ENCODE measurements at places on chromosomes 12 and 14.
A peak's percentile ranks its signal among the peaks of the same experiment; 100 is the strongest.

DNA sequence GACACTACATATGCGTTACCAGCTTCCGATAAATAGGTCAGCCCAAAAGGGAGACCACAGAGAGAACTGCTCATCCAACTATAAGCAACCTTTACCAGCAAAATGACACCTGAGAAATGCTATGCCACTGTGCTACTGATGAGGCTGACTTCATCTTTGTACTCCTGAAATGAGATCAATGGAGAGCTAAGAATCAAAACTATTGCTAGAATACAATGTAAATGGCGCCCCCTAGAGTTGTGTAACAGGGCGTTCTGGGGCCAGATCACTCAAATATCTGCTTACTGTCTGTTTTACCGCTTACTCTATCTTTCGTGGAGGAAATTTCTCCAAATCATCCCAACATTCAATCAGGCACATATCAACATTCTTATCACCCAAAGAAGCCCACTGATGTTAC lies 4.6 kb downstream of the ZNF384 start:
- no peaks in the 10 kb centered on the region for H3K27me3 ChIP-seq
- peak; percentile 57 for DNase-seq
- peaks cover 46% of the 10 kb centered on the region for H3K4me1 ChIP-seq
- no peak overlapping the region for H3K4me3 ChIP-seq
- no peak overlapping the region for H3K27ac ChIP-seq

DNA sequence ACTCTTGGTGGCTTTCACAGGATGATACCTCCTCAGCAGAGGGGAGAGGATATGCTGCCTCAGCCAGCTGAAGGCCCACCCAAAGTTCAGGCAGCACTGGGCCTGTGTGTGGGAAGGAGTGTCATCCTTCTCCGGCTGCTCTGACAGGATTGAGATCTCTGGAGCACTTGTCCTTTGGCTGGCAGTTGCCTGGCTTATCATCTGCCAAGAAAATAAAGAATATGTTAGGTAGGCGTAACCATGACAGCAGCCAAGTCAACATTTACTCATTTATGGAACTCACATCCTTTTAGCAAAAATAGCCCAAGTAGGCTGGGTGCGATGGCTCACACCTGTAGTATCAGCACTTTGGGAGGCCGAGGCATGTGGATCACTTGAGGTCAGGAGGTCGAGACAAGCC lies 68.5 kb downstream of the PPFIBP1 start:
- H3K4me1 ChIP-seq, result no peaks in the 10 kb centered on the region
- no peaks in the 10 kb centered on the region for H3K27me3 ChIP-seq
- H3K27ac ChIP-seq, result no peak overlapping the region
- peaks cover 3% of the 10 kb centered on the region for H3K36me3 ChIP-seq

GRCh38 chr12:26599096-26599695 lies 233.8 kb downstream of the ITPR2 start:
- no peak overlapping the region for H3K4me3 ChIP-seq
- H3K36me3 ChIP-seq, result peaks cover 13% of the 10 kb centered on the region
- no peaks in the 10 kb centered on the region for H3K4me1 ChIP-seq
- H3K27me3 ChIP-seq, result no peaks in the 10 kb centered on the region
- H3K27ac ChIP-seq, result no peak overlapping the region

DNA sequence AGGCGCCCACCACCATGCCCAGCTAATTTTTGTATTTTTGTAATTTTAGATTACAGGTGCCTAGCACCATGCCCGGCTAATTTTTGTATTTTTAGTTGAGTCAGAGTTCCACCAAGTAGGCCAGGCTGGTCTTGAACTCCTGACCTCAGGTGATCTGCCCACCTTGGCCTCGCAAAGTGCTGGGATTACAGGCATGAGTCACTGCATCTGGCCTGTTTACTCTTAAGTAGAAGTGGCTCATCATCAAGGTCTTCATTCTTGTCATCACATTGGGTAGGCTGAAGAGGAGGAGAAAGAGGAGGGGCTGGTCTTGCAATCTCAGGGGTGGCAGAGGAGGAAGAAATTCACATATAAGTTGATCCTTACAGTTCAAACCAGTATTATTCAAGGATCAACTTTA lies 152.4 kb upstream of the ATP2B1 start:
- H3K4me1 ChIP-seq, result no peaks in the 10 kb centered on the region
- H3K4me3 ChIP-seq, result no peak overlapping the region

DNA sequence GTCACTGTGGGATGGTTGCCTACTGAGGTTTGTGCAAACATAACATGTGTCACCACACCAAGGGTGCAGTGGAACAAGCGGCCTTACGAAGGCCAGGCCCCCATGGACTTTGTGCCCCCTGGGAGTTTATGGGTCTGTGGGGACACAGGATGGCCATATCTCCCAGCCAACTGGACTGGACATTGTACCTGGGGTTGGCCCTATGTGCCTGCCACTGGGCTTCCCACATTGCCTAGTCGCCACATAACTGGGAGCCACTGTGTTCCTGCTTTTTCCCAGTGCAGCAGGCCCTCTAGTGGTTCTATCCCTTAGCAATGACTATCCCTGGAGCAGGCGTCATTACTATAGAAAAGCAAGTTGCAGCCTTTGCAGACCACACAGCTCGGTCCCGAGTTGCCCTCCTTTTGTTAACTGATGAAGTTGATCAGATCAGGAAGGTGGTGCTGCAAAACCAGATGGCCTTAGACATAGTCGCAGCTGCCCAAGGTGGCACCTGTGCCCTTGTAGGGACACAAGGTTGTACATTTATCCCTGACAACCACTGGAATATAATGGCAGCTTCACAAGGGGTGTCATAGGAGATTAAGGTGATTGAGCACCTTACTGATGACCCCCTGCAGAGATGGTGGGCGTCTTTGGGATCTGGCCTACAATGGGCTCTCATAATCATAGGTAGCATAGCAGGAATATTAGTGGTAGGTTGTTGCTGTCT lies 15.2 kb upstream of the RNASE12 start:
- H3K36me3 ChIP-seq, result no peaks in the 10 kb centered on the region
- peak overlapping the region; percentile 59 for H3K4me3 ChIP-seq
- H3K4me1 ChIP-seq, result peaks cover 53% of the 10 kb centered on the region

DNA sequence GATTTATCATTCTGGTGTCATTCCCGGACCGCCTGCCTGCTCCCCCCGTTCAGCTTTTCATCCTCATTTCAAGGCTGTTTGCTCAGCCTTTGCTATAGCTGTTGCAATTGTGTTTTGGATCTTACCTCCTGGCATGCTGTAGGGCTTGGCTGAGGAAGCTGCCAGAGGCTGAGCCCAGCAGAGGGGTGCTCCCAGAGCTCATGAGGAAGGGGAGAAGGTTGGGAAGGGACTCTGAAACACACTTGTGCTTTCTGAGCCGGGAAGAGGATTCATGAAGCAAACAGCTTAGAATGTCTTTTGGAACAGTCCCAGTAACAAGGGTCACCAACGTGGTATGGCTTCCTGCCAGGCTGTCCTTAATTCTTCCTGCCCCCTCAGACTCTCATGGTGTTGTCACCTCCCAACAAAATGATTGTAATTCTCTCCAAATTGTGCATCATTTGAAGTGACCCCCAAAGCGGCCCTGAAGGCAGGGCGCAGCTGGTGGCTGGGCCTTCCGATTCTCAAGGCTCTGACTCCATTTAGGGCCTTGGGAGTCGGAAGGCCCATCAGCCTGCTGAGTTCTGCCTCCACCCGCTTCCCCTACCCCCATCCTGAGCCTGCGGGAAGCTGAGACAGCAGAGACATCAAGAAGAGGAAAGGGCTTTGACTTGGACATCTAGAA lies 111.9 kb upstream of the ARHGAP5 start:
- H3K27ac ChIP-seq, result no peak overlapping the region
- no peak for DNase-seq
- H3K4me1 ChIP-seq, result peaks cover 53% of the 10 kb centered on the region
- no peak overlapping the region for H3K4me3 ChIP-seq

GRCh38 chr12:122872815-122873361 lies 23.0 kb downstream of the VPS37B start:
- no peak for DNase-seq
- H3K4me3 ChIP-seq, result no peak overlapping the region
- H3K4me1 ChIP-seq, result peaks cover 19% of the 10 kb centered on the region
- peaks cover 9% of the 10 kb centered on the region for H3K36me3 ChIP-seq

DNA sequence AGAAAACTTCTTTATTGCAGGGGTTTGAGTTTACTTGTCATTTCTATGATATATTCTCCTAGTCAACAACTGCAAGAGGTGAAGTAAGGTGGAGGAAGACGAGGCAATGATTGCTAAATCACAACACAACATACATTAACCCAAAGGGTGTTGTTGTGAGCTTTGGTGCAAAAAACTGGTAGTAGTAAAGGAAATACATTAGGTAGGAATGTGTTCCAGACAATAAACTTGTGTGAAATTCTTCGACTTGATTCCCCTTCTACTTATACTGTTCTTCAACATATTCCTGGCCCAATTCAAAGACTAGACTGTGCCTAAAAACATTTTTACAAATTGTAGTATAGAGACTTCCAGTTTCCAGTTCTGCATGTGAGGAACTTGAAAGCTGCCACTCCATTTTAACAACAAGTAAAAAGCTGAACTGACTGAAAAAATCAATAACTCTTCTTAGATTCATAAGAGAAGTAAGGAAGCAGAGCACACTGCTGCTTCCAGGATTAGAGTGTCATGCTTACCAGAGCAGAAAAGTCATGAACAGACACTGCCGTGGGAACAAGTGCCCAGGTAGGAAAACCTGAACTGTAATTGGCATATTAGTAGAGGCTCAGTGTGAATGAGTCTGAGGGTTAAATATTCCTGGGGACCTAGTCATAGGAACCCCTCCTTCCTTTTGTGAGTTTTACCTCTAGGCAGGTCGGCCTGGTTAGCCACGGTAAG lies 22.2 kb downstream of the COX8C start:
- H3K27ac ChIP-seq, result no peak overlapping the region
- no peak overlapping the region for H3K4me3 ChIP-seq
- no peaks in the 10 kb centered on the region for H3K36me3 ChIP-seq
- no peaks in the 10 kb centered on the region for H3K4me1 ChIP-seq
- no peaks in the 10 kb centered on the region for H3K27me3 ChIP-seq

DNA sequence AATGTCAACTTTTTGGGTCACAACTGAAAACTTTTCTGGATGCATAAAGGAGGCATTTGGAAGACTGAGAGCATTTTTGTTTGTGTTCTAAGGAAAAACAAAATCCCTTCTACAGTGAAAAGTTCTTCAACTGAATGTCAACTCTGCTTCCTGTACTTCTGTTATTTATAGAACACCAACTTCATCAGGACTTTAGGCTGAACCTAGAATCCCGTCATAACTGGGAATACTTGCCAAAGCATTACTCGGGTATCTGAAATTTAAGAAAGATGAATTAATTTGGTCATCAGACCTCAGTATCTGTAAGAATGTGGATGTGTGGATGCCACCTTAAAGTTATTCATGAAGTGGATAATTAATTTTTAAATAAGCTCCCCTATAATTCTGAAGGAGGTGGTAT lies 73.2 kb downstream of the FERMT2 start:
- DNase-seq, result no peak
- no peaks in the 10 kb centered on the region for H3K4me1 ChIP-seq
- H3K27ac ChIP-seq, result no peak overlapping the region
- H3K4me3 ChIP-seq, result no peak overlapping the region

GRCh38 chr12:81517296-81517695 lies 241.9 kb downstream of the PPFIA2 start:
- H3K36me3 ChIP-seq, result no peaks in the 10 kb centered on the region
- H3K27ac ChIP-seq, result no peak overlapping the region
- no peaks in the 10 kb centered on the region for H3K4me1 ChIP-seq
- DNase-seq, result no peak
- no peak overlapping the region for H3K4me3 ChIP-seq

Measured in HepG2 (cell line).